ENCODE measurements at places on chromosomes 3 and 15.

DNA sequence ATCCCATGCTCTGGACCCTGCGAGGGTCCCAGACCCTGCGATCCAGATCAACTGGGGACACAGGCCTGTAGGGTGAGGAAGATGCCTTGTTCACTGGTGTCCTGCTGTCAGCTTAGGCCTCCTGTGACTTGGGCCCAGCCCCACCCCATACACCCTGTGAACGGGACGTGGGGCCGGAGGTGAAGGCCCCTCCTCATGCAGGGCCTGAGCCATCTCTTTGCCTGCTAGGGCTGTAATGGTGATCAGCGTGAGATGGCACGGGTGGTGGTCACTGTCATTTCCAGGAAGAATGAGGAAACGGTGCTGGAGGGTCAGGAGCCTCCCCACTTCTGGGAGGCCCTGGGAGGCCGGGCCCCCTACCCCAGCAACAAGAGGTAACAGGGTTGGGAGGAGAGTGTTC lies 12.4 kb downstream of the VILL start:
- DNase-seq = no peak

DNA sequence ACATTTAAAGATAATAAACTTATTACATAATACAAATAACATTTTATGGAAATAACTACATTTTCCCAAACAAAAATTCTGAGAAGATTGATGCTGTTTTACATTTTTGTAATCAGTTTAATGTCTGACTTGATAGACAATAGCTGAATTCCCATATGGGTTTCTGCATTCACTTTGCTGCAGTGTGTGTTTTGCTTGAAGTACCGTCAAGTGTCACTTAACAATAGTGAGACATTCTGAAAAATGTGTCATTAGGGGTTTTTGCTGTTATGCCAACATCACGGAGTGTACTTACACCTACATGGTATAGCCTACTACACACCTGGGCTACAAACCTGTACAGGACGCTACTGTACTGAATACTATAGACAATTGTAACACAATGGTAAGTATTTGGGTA lies 57.5 kb downstream of the USF3 start:
- no peak for DNase-seq

- DNase-seq = no peak
Observed at GRCh38 chr3:33637482-33637881, 80.6 kb downstream of the CLASP2 start.

DNA sequence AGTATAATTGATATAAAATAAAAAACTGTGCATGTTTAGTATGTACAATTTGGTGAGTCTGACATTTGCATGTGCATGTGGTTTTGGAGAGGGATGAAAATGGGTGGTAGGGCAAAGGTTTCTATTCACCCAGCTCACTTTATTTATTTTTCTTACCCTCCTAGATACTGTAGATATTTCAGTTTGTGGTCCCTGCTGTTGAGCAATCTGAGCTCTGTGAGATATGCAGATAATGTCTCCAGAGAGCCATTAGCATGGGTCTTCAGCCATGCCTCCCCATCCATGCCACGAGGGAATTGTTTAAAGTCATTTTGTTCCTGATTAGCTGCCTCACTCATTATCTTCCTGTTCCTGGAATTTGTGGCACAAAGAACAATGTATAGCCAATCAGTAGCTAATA lies 44.4 kb upstream of the B3GALNT1 start:
- DNase-seq = no peak

GRCh38 chr3:28109829-28110228 lies 131.6 kb upstream of the CMC1 start:
- no peak for DNase-seq

- DNase-seq = no peak
Observed at GRCh38 chr15:25180606-25181292, 226.0 kb downstream of the SNRPN start.

DNA sequence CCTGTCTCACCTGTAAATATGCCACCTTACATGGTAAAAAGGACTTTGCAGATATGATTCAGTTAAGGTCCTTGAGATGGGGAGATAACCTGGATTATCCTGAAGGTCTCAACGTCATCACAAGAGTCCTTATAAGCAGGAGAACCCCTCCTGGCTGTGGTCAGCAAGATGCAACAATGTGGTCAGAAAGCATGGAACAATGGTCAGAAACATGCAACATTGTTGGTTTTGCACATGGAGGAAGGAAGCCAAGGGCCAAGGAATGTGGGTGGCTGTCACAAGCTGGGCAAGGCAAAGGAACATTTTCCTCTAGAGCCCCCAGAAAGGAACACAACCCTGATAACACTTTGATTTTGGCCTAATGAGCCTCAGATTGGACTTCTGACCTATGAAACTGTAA lies 9.4 kb upstream of the SUMF1 start:
- DNase-seq = no peak

GRCh38 chr3:3799173-3800079 lies at the start of gene LRRN1:
Gene LRRN1 (plus strand): TSS chr3:3799431. CDS start chr3:3844642, 45,211 bp downstream.
- DNase-seq = peak; percentile 31

DNA sequence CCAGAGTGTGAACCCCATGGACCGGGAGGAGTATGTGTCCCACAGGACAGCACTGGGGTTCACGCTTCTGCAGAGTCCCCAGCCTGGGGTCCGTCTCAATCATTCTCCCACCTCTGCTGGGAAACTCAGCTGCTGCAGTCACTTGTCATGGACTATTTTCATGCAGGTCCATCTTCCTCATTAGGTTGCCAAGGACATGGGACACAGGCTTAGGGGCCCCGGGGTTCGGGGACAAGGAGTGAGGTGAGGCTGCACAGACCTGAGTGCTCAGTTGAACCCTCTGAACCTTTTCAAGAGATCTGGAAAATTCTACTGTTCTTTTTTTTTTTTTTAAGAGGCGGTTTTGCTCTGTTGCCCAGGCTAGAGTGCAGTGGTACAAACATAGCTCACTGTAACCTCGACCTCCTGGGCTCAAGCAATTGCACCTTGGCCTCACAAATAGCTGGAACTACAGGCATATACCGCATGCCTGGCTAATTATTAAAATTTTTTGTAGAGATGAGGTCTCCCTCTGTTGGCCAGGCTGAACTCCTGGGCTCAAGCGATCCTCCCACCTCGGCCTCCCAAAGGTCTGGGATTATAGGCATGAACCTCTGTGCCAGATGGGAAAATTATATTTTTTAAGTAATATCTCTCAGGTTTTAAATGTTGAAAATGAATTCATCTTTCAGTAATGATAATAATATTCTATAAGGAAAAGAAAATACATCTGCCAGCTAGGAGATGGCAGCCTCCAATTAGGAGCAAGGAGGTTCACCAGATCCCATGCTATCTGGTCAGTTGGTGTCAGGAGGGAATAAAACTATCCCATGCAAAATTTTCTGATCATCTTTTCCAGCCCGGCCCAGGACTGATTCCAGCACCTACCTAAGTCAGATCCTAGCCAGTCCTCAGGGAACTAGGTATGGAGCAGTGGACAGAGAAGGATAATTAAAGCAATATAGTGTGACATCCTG lies 45.2 kb downstream of the RPN1 start:
- no peak for DNase-seq

GRCh38 chr15:66774001-66774814 lies 72.2 kb downstream of the SMAD6 start:
- DNase-seq = peak; percentile 28

GRCh38 chr3:174153871-174154270 lies 705.3 kb upstream of the NAALADL2 start:
- DNase-seq = no peak

GRCh38 chr3:193983846-193984818 lies 151.8 kb upstream of the HES1 start:
- DNase-seq = no peak
